Inflammatory macrophage treated with lipopolysaccharide for 4 hours (primary cell): ENCODE measurements at places on chromosomes 3 and 15.

GRCh38 chr3:41223078-41223477 is 23.8 kb downstream of the CTNNB1 start:
- peak; percentile 28 for DNase-seq

DNA sequence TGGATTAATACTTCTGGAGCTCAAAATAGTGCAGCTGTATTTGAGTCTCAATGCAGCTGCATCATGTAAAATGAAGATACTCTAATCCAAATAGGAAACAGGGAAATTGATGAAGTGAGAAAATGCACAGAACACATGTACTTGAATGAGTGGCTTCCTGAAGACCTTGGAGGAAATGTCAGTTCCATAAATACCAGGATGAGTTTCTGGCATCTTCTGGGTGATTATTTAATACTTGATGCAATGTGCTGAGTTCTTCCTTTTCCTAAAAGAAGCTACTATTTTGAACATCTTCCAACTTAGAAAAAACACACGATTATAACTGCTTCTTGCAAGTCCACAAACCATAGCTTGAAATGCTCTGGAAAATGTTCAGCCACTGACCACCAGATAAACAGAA is 162.8 kb downstream of the SLC9A9 start:
- no peak for DNase-seq

DNA sequence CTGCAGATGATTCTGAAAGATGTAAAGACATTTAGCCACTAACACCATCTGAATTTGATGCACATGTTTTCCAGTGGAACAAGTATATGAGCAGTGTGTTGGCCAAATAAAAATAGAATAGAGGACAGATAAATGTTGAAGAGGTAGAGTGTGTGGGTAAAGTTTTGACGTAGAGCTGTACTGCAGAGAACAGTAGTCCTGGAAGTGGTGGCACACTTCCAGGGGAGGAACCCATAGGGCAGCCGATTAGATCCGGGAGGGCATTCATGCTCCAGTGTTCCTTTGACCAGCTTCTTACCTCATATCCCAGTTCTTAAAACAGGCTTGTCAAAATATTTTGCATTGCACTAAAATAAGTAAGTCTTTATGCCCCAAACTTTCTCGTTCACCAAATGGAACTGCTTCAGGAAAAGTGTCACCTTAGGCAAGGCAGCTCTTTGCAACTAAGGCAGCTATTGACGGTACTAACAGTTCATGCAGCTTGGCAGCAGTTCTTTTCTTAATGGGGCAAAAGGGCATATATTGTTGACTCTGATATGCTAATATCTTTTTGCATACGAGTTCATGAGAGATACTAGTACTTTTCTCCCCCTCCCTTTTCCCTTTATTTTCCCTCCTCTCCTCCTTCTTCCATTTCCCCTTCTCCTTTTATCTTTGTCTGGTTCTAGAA is 429.3 kb upstream of the AZI2 start:
- no peak for DNase-seq

- DNase-seq = no peak
Observed at GRCh38 chr15:49984436-49984835, 134.6 kb downstream of the ATP8B4 start.

GRCh38 chr15:64634027-64634426 is 141.4 kb downstream of the RBPMS2 start:
- DNase-seq = no peak

GRCh38 chr3:138364356-138365252 is 16.2 kb downstream of the MRAS start:
- no peak for DNase-seq

DNA sequence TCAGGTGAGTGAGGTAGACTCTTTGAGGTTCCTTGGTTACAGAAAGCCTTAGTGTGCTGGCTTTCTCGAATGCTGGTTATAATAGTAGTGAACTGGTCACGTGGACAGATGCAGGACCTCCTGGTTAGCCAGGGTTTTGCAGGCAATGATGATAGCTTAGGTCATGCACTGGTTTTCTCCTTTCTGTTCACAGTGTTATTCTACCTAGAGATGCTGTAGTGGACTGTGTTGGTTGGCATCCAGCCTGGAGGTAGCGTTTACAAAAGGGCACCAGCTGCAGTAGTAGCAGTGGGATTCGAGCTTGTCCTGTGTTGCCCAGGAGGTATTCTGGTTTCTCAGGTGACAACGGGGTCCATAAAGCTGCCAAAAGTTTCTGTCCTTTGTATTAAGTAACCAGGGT is 27.0 kb downstream of the PCCB start:
- DNase-seq = no peak

- no peak for DNase-seq
Observed at GRCh38 chr3:195809291-195809785, 2.4 kb downstream of the MUC4 start.

DNA sequence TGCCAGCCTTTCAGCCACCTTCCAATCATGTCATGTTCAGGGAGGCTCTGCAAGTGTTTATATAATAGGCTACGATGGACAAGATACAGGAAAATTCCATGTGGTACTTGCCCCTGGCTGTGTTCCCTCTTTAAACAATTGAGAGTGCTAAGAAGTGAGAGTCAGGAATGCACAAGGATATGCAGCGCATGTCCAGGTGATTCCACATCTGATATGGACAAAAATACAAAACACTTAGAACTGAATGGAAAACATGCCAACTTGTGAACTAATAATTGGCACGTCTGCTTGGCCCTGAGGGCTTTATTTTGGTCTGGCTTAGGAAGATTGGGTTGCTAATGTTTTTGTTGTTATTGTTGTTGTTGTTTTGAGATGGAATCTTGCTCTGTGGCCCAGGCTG is 100.9 kb downstream of the CEMIP start:
- no peak for DNase-seq

GRCh38 chr15:68205954-68206539 is 915 bp upstream of the CALML4 start:
- DNase-seq = peak; percentile 87

GRCh38 chr3:69683082-69683806 is 56.0 kb upstream of the MITF start:
- DNase-seq = no peak

DNA sequence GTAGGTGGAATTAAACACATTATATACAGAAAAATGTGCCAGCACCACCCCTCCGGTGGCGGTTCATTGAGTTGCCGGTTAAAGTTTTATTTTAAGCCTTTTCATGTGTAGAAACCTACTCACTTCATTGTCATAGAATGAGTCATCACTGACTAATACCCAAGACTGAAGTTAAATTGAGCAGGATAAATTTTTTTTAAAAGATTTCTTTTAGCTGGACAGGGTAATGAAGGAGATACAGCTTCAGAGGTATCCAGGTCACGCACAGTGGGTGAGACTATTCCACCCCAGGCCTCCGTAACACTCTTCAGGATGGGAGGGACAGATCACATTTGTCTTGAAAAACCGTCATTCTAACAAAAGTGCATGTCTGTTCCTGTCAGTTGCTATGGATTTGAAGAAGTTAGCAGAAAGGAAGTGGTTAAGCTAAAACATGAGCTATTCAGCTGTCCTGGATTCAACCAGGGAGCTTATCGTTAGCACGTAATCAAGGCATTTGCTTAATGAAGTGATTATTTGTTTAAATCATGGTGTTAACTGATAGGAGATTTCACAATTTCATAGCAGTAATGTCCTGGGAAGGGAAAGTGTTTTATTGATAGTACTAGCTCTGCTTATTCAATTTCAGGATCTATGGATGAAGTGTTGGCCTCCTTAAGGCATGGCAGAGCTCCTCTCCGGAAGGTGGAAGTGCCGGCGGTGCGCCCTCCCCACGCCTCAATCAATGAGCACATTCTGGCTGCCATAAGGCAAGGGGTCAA is 23.4 kb downstream of the WHAMM start:
- peak; percentile 82 for DNase-seq

GRCh38 chr3:76107935-76108570 is 322.7 kb upstream of the ZNF717 start:
- DNase-seq = peak; percentile 14

DNA sequence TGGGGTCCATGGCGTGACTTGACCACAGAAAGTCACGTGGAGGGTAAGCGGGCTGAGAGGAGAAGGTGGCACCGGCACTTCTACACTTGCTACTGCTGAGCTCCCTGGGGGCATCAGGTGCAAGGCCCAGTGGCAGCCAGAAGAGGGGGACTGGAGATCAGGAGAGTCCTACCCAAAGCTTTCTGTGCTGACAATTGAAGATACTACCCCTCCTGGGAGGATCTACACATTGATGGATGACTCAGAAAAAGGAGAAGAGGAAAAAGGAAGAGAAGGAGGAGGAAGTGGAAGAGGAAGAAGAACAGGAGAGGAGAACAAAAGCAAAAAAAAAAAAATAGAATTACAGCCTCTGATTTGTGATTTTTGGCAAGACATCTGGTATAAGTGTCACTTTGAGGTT is 41.2 kb downstream of the MYO5C start:
- peak; percentile 60 for DNase-seq

GRCh38 chr3:16173283-16174025 is 1.0 kb upstream of the GALNT15 start:
- no peak for DNase-seq

DNA sequence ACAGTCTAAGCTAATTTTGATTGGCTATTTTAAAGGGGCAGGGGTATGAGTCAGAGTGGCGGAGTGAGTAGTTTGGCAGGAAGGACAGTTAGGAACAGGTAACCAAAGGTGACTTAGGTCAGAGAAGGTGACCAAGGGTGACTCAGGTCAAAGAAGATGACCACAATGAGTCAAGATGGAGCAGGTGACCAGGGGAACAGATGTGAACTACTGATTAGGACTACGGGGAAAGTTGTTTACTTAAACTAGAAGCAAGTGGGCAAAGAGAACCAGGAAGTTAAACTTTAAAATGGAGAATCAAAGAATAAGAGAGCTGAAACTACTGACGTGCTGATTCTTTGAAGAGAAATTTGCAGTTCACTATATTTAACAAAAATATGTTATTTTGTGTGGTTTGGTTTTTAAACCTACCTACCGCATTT is 14.1 kb upstream of the CA12 start:
- no peak for DNase-seq

DNA sequence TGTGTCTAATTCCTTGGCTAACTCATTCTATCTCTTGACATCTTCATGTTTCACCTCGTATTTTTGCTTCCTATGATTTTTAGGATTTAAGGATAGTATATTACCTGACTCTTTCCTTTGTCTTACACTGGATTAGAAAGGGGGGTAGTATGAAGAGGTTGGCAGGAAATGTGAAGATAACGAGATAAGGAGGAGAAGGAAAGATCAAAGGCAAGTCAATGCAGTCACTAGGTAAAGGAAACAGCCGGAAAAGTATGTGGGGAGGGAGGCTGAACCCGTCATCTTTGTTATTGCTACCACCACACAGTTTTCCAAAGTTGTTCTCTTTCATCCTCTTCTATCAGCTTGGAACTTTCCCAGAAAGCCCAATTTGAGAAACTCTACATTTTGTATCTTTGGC is 90.6 kb downstream of the SLC9A9 start:
- DNase-seq = no peak

GRCh38 chr3:54538346-54538745 is 389.5 kb downstream of the LRTM1 start:
- DNase-seq = no peak

DNA sequence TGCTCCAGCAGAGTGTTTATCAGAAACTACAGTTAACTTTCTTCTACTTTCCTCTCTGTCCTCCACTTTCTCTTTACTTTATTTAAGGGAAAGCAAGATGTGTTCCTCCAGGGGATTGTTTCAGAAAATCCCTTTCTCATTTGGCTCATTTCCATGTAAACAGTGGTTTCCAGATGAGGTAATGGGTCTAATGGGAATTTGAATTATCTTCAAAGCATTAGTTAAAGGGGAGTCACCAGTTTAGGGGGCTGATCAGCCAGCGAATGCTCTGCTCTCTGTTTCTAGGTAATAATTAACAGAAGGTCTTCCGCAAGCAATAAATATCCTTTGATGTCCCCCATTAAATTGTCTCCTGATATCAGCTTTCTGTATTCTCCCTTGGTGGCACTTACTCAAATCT is 30.4 kb upstream of the ZNF639 start:
- DNase-seq = no peak

- DNase-seq = no peak
Observed at GRCh38 chr15:86077070-86077469, 2.6 kb upstream of the AGBL1 start.

DNA sequence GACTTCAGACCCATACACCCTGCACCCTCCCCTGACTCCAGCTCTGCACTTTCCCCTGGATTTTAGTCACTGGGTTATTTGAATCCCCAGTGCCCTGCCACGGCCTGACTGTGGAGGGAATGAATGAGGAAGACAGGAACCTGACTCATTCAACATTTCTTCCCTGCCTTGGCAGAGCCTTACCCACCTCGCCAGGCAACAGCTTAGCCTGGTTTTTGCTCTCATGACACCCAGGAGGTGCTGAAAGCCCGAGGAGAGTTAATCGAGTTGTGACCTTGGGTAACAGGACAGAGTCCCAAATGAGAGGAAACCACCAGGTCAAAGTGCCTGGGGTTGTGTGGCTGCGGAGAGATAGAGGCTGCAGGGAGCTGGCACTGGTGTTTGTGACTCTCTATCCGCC is 128.3 kb downstream of the SMAD6 start:
- peak; percentile 71 for DNase-seq

DNA sequence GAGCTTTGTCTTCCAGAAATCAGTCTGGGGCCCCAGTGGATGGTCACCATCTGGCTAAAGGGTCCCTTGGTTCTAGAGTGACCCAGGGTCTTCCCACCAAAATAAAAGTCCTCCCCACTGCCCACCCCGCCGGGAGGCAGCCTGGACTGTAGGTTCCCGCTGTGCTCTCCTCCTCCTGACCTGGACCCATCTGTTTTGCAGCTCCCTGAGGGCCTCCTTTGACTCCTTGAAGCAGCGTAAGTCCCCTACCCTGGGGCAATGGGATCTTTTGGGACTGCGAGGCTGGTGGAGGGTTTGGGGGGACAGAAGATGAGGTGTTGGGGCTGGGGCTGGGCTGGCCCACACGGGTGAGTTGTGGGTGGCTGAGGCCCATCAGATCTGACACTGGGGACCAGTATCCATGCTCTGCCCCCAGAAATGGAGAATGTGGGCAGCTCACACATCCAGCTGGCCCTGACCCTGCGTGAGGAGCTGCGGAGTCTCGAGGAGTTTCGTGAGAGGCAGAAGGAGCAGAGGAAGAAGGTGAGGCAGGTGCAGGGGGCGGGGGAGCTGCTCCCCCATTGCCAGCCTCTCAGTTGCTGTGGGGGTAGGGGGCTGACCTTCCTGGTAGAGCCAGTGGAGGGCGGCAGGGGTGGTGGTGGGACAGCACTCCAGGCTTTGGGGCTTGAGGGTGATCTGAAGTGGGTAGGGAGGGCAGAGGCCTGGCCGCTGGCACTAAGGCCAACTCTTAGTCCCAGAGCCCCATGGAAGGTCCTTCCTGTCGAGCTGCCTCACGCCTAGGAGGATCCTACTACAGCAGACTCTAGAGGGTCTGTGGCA is 30.4 kb downstream of the PSTPIP1 start:
- no peak for DNase-seq

GRCh38 chr3:171994646-171995428 is 44.5 kb upstream of the FNDC3B start:
- DNase-seq = peak; percentile 55
